ENCODE measurements at places on chromosomes 13 and 19.

- DNase-seq = no peak
Measured at GRCh38 chr19:5587661-5588060, 19.9 kb upstream of the TINCR start.

DNA sequence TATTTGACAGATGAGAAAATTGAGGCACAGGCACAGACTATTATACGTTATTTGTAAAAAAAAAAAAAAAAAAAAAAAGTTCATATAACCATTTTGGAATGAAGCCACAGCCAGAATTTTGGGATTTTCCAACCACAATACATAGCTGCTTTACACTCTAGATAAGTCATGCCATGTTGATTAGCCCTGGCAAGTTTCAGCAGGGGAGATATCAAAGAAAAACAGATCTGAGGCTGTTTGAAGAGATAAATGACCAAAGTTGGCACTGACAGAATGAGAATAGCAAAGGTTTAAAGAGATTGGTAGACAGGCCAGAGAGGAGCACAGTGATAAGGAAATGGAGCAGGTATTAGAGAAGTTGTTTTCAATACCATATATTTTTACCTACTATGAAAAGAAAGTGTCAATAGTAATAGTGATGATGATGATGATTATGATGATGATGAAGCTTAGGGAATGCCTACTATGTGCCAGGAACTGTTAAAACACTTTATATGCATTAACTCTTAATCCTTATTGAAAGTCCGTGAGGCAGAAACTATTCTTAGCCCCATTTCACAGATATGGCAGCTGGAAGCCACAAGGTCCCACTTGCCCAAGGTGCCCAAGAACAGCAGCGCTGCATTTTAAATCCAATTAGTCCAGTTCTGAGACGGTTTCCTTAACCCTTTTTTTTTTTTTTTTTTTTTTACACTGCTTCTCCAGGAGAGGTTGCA is 105.5 kb downstream of the MBNL2 start:
- no peak for DNase-seq

DNA sequence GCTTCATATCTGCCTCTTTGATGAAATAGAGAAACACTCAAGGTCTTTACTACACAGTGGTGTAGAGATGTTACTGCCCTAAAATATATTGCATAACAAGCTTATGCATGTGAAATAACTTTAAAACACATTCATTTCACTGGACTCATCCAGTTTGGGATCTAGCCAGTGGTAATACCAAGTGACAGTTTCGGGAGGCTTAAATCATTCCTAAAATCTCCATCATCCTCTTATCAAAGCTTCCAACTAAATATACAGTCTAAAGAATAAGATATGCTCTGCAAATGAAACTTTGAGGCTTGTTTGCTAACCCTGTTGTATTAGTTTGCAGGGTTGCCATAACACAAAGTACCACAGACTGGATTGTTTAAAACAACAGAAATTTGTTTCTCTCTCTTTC is 52.8 kb downstream of the THSD1 start:
- no peak for DNase-seq

- DNase-seq = no peak
Measured at GRCh38 chr13:67967031-67967430, 736.9 kb upstream of the PCDH9 start.

All from stimulated activated naive CD4-positive, alpha-beta T cell (primary cell).